ENCODE measurements at places on chromosomes 5 and 9.

DNA sequence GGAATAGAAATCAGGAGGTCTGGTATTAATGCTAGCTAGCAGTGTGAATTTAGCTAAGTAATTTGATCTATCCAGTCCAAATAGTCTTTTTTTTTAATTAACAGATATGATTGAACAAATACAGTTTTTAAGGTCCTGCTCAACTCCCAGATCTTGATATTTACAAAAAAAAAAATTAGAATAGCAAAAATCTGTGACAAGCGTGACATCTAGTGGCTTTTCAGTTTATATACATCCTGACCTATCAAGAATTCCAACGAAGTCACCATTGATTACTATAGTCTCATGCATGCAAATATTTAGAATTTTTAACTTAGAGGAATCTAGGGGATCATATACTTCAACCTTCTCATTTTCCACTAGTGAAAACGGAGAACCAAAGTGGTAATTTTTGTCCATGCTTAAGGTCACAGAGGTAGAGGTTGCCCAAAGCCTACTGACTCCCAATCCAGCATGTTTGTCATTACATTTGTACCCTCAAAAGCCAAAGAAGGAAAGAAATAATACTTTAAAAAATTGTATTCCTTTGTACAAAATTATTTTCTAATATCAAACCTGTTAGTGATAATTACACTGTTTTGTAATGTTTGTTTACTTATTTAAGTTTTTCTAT is 17.6 kb upstream of the TARS1 start:
- DNase-seq, result peak; percentile 60

- no peak for DNase-seq
Measured at GRCh38 chr5:80184235-80185023, 71.4 kb downstream of the SERINC5 start.

GRCh38 chr5:122187426-122187825 is 58.1 kb downstream of the ZNF474 start:
- no peak for DNase-seq

DNA sequence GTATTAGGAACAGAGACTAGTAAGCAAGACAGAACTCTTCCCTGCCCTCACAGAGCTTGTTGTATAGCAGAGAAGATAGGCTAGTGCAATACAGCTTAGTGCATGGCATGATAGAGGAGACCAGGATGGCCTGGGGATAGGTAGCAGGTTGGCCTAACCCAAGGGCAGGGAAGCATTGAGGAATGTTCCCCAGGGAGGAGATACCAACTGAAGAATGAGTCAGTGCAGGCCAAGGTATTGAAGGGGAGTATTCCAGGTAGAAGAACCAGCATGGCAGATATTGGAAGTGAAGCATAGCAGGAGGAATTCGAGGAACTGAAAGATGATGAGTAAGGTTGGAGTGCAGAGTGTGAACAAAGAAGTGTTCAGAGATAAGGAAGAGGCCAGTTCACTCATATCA is 138.6 kb upstream of the DHFR start:
- DNase-seq, result no peak

DNA sequence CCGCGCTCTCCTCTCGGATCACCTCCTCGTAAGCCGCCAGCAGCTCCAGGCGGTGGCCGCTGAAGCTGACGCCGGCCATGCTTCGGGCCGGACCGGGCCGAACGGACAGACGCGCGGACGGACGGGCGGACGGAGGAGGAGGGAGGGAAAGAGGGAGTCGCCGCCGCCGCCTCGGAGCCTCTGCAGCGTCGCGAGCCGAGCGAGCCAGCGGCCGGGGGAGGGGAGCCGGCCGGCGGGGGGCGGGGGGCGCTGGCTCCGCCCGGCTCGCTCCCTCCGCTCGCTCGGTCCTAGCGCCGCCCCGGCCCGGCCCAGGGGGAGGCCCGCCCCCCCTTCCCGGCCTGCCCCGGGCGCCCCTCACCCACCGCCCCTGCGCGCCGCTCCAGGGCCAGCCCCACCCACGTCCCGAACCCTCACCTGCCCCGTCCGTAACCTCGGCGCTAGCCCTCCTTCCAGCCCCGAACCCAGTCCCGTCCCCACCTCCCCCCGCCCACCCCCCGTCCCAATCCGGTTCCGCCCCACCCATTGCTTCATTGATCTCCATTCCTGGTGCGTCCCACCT is at the start of gene DBN1:
Gene DBN1, minus strand, starts transcription at position 192 of the 559 bp plus-strand sequence. Its CDS starts 113 bp downstream, at position 79.
- DNase-seq, result peak; percentile 87

GRCh38 chr5:80190960-80191359 is 64.9 kb downstream of the SERINC5 start:
- no peak for DNase-seq

GRCh38 chr5:93929131-93929530 is 187.7 kb upstream of the POU5F2 start:
- DNase-seq, result peak; percentile 4

DNA sequence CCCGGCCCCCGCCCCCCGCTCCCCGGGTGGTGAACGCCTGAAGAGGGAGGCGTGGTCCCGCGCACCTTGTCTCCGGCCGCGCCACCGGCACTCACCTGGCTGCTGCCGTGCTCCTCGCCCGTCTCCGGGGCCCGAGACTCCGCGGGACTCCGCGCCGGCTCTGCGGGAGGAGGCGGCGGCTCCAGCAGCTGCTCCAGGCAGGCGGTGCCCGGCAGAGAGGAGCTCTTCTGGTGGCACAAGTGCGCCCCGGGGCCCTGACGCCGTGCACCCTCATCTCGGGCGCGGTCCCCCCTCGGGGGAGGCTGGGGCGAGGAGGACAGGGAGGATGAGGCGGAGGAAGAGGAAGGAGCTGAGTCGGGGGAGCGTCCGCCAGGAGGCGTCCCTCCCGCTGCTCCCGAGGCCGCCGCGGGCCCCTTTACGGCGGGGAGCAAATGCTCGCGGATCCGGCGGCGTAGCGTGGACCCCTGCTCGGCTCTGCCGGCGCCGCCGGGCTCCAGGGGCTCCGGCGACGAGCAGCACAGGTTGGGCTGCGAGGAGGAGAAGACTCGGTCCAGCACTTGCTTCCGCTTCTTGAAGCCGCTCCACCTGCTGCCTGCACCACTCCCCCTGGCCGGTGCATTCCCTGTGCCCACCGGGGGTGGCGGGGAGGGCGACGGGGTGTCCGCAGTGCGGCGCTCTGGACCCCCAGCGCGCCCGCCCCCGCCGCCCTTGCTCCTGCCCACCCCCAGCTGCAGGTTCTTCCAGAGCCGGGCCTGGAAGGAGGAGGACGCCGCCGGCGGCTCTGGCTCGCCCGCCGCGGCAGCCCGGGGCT is 928 bp downstream of the MCTP1 start:
- DNase-seq, result peak; percentile 32

- no peak for DNase-seq
Measured at GRCh38 chr5:108827131-108827530, 79.4 kb downstream of the FER start.

- DNase-seq, result no peak
Measured at GRCh38 chr9:105911104-105911911, 217.0 kb downstream of the TMEM38B start.

DNA sequence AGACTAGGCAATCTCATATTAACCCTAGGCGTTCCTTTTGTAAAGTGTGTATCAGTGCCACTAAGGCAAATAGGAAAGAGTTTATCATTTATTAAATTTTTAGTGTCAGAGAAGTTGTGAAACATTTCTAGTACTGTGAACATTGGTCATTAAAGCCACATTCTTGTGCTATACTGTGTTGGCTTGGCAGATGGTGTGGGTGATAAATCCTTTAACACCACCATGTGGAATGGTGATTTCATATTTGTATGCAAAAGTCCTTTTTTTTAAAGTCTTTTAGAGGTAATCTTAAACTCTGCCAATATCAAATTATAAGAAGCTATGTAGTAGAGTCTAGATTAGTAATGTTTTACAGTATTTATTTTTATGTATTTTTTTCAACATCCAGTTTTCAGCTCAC is 18.1 kb downstream of the SLC12A2 start:
- DNase-seq, result peak; percentile 67
